EH (cell line): ENCODE measurements at places on chromosomes 6 and 20.

DNA sequence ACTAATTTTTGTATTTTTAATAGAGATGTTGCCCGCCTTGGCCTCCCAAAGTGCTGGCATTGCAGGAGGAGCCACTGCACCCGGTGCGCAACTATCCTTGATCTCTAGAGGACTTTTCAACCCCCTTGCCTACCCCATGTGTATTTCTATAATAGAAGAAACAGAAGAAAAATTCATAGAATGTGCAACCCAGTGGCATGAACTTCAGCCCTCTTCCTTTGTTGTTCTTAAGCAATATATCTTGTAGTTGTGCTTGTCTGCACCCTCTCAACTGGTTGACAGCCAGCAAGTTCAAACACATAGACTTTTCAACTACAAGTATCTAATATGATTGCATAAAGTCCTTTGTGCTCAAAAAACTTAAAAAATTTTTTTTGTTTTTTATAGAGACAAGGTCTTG is 72.3 kb upstream of the NCOA3 start:
- no peak for DNase-seq

- peak; percentile 21 for DNase-seq
Measured at GRCh38 chr6:36445621-36446020, 2.8 kb downstream of the KCTD20 start.

DNA sequence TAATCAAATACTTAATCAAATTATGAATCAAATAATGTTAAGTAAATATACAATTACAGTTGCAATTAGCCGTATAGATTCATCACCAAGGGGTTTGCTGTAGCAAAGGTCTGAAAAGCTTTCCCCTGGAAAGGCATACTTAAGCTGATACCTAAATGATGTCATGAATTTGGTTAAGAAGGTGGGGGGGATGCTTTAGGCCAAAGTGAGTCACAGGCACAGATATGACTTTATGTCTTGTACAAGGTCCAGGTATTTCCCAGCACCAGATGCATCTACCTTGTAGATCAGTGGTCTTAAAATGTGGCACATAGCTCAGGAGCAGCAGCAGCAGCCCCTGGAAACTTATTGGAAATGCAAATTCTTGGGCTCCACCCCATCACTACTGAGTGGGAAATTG is 557.3 kb upstream of the CDH4 start:
- no peak for DNase-seq

GRCh38 chr6:10420546-10421157 is 5.8 kb upstream of the TFAP2A start:
- no peak for DNase-seq

DNA sequence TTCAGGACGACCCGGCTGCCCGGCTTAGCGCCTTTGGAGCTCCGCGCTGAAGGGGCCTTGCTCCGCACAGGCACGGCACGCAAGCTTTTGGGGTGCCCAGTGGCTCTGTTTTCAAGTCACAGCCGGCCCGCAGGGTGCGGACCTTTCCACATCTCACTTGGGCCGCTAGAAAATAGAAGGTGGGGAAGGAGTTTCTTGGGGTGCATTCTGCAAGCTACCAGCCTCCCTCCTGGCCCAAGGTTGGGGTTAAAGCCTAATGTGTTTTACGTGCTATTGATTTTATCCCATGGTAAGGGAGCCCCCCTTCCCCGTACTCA is 561 bp downstream of the KAT14 start:
- DNase-seq = no peak

DNA sequence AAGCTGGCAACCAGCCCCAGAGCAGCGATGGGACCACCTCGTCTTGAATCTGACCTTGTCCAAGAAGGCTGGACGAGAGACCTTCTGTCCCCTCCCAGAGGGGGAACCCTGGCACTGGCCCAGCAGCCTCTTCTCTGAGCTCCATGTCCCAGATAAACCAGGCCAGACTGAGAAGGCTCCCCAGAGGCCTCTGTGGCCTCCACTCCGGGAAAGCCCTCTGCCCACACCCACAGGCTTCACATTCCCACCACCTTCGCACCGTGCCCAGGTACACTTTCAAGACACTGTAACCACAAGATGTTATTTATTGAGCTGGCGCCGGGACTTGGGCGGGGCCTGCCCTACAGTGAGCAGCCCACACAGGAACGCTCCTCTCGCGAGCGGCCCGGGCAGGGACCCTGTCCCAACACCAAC is 33.2 kb downstream of the ADA start:
- no peak for DNase-seq

- DNase-seq = peak; percentile 95
Measured at GRCh38 chr6:16205377-16206144, 32.8 kb upstream of the GMPR start.
